ENCODE measurements at places on chromosomes 16 and 17. TPM values are rescaled to one million over a fixed set of nuclear protein-coding genes. Genes with fewer than 3 reads are reported as not detected.

- no peak for DNase-seq
Observed at GRCh38 chr17:69055334-69055733, 5.4 kb downstream of the ABCA9 start.

- DNase-seq, result no peak
Observed at GRCh38 chr16:87425941-87426340, 33.8 kb downstream of the MAP1LC3B start.

The CCL13 gene
- total RNA-seq, result not detected

The HYDIN gene
- total RNA-seq, result not detected

- DNase-seq, result no peak
Observed at GRCh38 chr17:66667491-66668030, 167.4 kb upstream of the CACNG5 start.

The CNGB1 gene
- total RNA-seq, result not detected

The C16orf92 gene
- total RNA-seq, result not detected

- DNase-seq, result peak; percentile 75
Observed at GRCh38 chr17:60398227-60398959, 6.5 kb upstream of the USP32 start.

The IRX3 gene
- total RNA-seq, result not detected

DNA sequence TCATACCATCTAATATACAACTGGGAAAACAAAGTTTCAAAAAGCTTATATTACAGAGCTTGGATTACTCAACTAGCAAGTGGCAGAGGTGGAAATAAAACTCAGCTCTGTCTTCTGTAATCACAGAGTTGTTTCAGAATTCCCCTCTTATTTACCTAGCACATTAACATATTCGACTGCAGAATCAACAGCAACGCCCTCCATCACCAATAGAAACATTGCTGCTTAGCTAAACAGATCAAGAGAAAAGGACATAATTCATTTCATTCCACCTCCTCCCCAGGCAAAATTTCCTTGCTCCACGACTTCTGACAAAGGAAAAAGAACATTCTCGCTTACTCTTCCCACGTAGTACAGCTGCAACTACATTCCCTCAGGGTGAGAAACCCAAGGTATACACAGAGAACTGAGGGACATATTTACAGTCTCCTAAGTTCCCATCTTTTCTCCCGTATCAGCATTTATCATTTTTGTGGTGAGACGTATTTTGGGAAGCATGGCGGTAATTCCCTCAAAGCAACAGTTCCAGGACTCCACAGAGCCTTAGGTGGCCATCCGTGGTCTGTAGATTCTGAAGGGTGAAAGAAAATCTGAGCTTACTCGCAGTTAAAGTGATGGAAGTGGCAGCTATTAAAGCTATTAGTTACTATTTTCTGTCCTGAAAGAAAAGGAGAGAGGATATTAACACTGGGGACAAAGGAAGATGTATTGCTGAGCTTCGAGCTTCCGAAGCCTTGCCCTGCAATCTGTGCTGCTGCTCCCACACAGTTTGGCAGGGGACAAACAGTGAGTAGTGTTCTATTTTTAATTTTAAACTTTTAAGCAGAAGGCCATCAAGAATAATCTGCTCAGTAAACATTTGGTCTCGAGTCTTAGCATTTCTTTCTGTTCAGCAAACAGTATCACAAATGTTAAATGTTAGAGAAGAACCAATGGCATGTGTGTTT is 1296.2 kb downstream of the CDH8 start:
- no peak for DNase-seq

The SLC5A11 gene
- 1.0 TPM for total RNA-seq

- DNase-seq, result no peak
Observed at GRCh38 chr17:48723423-48724250, 652 bp downstream of the PRAC2 start.

DNA sequence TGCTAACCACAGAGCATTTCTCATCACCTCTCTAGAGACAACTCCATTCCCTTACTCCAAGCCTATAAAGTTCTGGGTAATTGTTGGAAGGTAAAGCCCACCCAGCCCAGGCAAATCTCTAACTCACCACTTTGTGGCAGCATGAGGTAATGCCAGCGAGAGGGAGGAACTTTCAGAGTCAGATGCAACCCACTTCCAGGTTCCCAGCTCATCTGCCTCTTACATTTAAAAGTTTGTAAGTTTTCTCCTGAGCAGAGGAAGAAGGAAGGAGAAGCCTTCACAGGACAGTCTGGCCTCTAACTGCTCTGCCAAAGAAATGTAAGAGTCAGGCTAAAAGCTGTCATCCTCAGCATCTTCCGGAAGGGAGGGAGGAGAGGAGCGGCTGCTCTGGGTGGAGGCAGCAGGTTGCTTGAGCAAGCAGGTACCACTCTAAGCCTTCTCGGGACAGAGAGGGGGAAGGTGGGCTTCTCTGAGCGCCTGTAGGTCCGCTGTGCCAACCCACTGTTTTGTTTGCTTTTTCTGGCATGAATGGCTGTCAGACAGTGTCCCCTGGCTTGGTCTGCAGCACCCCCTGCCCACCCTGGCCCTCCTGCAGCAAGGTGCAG is 1.0 kb downstream of the ZNF319 start:
- peak; percentile 62 for DNase-seq

The RSKR gene
- total RNA-seq, result 66.2 TPM

GRCh38 chr17:68290268-68290954 is 516 bp downstream of the SLC16A6 start:
- DNase-seq, result peak; percentile 79

The PHOSPHO1 gene
- total RNA-seq, result not detected

DNA sequence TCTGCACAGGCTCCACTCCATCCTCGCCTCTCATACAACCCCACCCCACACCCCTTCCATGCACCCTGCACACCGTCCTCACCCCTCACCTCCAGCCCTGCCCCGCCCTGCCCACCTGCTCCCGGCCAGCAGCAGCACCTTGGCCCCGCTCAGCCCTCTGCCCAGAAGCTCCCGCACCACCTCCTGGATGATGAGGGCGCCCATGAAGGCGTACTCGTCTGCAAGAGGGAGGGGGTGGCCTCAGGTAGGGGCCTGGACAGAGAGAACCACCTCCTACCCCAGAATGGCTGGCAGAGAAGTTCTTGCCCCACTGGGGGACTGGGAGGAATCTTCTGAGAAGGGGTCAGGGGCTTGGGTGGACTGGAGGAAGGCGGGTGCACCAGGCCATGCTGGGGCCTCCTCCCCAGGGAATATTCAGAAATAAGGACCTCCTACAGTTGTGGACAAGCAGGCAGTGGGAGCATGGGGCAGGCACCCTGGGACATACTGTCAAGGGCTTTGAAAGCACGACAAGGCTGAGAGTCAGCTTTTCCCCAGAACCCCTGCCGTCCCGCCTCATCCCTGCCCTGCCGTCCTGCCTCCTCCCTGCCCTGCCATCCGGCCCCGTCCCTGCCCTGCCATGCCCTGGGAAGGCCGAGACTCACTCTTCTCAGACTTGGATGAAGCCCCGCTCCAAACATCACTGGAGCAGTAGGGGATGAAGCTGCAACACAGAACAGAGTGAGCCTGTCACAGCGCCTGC is 3.1 kb downstream of the NOTUM start:
- no peak for DNase-seq

The ABCA6 gene
- total RNA-seq, result 5.2 TPM

GRCh38 chr17:19341211-19341631 is 21.3 kb downstream of the B9D1 start:
- DNase-seq, result no peak

GRCh38 chr17:40176754-40177110 is 538 bp upstream of the RAPGEFL1 start:
- no peak for DNase-seq

DNA sequence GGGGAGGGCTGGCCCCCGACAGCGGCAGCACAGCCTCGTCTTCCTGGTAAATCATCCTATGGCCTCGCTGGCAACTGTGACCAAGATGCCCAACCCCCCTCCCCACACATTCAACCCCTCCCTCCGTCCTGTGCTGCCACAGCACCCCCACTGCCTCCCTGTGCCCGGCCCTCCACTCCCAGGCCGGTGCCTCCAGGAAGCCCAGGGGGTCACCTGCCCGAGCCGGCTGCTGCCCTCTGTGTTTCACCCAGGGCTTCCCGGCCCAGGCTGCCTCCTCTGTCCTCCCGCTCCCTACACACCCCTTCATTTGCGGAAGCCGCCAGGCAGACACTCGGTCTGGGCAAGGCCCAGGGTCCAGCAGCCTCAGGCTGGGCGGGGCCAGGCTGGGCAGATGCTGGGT is 188.6 kb downstream of the RBFOX3 start:
- no peak for DNase-seq

DNA sequence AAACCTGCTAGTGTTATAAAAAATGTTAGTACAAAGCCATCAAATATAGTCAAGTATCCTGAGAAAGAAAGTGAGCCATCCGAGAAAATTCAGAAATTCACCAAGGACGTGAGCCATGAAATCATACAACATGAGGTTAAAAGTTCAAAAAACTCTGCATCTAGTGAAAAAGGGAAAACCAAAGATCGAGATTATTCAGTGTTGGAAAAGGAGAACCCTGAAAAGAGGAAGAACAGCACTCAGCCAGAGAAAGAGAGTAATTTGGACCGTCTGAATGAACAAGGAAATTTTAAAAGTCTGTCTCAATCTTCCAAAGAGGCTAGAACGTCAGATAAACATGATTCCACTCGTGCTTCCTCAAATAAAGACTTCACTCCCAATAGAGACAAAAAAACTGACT is 31.7 kb downstream of the RBBP6 start:
- DNase-seq, result no peak

- no peak for DNase-seq
Observed at GRCh38 chr16:75475420-75475847, 10.9 kb upstream of the TMEM170A start.

- no peak for DNase-seq
Observed at GRCh38 chr16:88610909-88611812, 27.2 kb upstream of the IL17C start.

The DOC2A gene
- total RNA-seq, result 0.31 TPM

DNA sequence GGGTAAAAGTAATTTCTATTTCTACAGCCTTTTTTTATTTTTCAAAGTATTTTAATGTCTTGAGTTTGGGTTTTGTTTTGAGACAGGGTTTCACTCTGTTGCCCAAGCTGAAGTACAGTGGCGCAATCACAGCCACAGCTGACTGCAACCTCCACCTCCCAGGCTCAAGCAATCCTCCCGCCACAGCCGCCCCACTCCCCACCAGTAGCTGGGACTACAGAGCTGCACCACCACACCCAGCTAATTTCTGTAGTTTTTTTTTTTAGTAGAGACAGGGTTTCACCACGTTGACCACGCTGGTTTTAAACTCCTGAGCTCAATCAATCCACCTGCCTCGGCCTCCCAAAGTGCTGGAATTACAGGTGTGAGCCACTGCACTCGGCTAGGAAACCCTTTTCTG is 44.0 kb downstream of the TUBD1 start:
- DNase-seq, result no peak

The KIF18B gene
- total RNA-seq, result 146 TPM

The KIAA0513 gene
- 0.88 TPM for total RNA-seq

The TP53TG3F gene
- total RNA-seq, result not detected

GRCh38 chr16:85146922-85147651 is 34.8 kb upstream of the CIBAR2 start:
- DNase-seq, result no peak

DNA sequence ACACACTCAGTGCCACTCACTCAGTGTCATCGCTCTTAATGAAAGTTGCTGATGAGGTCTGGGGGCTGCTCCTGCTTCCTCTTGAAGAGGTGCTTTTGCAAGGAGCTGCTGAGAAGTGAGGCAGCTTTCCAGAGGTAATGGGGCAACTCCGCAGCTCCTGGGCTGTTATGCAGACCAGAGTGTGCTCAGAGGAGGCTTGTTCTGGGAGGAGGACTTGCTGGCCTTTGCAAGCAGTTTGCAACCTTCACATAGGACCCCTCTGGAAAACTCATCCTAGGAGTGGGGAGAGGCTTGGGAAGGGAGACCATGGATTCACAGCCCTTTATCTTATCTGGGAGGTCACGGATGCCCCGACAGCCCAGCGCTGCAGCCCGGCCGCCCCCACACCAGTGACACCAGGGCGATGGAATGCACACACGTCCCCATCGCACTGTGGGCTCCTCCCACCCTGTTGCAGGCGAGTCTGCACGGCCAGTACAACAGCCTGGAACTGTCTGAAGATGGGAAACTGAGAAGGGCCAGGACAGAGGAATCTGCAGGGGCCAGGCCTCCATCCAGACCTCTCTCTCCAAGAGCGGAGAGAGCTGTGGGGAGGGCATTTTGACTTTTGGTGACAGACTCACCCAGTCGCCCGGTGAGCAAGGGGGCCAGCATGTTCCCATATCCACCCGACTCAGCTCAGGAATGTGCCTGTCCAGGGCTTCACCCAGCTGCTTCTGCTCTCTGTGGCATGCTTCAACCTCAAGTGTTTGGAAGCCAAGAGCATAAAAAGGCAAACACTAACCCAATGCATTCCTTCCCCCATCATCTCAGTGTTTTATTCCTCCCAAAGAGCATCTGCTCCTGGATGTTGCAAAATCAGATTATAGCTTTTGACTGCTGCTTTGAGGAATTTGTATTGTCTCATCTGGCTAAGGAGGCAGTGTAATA is 78.6 kb upstream of the ZNF469 start:
- no peak for DNase-seq

GRCh38 chr17:75950421-75950820 is 9.6 kb upstream of the FBF1 start:
- DNase-seq, result no peak

GRCh38 chr16:24993722-24994686 is 21.2 kb downstream of the ARHGAP17 start:
- DNase-seq, result no peak

DNA sequence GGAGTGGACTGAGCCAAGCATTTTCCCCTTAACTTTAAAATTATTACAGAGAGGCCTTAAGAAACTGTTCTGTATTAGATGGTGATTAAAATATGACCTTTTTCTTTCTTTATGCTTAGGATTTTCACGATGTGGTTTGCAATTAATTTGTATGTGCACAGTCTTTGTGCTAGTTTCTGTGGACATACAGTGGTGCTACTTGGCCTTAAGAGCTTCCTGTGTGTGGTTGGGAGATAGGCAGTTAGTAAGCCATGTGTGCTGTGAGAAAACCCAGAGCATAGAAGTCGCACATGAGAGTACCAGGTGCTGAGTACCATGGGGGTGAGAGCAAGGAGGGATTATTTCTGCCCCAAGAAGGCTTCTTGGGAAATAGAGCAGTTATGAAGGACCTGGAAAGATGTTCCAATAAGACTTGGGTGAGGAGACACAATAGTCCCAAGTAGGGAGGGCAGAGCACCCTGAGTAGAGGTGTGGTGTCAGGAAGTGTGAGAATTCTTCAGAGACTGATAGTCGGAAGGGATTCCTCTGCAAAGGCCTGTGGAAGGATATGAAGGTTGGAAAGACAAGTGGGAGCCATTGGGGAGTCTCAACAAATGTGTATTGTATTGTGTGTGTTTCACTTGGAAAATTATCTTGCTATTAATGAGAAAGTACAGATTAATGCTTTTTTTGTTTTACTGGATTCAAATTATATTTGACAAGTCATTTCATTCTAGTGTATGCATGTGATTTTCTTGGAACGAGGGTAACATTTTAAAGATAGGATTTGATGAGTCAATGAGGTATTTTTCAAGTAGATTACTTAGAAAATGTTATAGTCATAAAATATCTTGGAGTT is 239.9 kb downstream of the PRKCA start:
- DNase-seq, result peak; percentile 59

The ACSM3 gene
- total RNA-seq, result 4.0 TPM

GRCh38 chr17:80146121-80147034 is 550 bp downstream of the EIF4A3 start:
- DNase-seq, result peak; percentile 71

Data from OCI-LY7 (cell line).